ENCODE measurements at places on chromosomes 2 and 18. TPM values are rescaled to one million over a fixed set of nuclear protein-coding genes. Genes with fewer than 3 reads are reported as not detected.

- DNase-seq = no peak
These were observed 33.2 kb upstream of the SP3 start for GRCh38 chr2:173998386-173998785.

DNA sequence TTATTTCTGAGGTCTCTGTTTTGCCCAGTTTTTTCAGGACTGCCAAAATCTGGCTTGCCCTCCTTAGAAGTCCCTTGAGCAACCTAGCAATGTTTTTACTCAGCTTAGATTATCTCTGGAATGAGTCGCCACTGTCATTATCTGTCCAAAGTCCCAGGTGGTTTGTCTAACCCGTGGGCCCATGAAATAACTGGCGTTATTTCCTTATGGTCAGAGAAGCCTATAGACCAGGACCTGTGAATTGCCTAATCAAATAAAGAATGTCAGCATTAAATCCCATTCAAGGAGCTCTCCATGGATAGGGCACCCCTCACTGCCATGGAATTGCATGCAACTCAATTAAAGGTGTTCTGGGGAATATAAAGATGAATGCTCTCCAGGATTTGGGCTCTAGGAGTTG lies 373.9 kb downstream of the SETBP1 start:
- no peak for DNase-seq

- DNase-seq = no peak
These were observed 352.0 kb downstream of the ARHGAP15 start for GRCh38 chr2:143481237-143481623.

- peak; percentile 15 for DNase-seq
These were observed 125.5 kb upstream of the SIX2 start for GRCh38 chr2:45134726-45135125.

- no peak for DNase-seq
These were observed 274.9 kb upstream of the LRRTM4 start for GRCh38 chr2:77797088-77797487.

- DNase-seq = no peak
These were observed 149.7 kb downstream of the GULP1 start for GRCh38 chr2:188441288-188441947.

DNA sequence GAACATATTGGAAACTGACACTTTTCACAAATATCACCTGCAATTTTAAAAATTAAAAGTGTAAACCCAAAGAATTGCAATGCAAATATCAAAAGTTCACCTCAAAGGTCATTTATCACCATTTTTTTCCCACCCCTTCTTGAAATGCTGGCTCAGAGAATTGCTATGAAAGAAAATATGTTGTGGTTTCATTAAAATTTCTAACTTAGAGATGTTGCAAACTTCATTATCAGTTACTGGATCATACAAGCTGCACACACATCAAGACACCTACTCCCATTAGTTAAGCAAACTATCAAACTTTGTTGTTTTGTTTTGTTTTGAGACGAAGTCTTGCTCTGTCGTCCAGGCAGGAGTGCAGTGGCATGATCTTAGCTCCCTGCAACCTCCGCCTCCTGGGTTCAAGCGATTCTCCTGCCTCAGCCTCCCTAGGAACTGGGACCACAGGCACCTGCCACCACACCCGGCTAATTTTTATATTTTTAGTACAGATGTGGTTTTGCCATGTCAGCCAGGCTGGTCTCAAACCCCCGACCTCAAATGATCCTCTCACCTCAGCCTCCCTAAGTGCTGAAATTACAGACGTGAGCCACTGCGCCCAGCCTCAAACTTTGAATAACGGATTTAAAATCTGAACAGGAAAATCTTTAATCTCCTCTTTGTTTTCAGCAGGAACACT lies 37.0 kb downstream of the STK39 start:
- no peak for DNase-seq

DNA sequence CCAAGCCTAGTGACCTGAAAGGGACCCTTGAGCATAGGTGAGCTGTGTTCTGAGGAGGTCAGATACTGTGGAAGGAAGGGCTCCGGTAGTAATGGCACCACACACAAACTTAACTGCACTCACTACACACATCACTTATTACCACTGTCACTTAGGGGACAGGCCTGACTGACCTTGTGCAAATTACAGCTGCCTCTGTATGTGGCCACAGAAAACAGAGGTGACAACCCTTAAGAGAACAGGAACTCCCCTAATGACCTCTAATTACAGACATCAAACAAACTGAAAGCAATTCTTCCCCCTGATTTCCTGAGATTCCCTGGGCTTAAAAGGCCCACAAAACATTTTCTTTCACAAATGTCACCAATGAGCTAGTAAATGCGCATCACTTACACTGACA lies 360.6 kb downstream of the RND3 start:
- DNase-seq = no peak

DNA sequence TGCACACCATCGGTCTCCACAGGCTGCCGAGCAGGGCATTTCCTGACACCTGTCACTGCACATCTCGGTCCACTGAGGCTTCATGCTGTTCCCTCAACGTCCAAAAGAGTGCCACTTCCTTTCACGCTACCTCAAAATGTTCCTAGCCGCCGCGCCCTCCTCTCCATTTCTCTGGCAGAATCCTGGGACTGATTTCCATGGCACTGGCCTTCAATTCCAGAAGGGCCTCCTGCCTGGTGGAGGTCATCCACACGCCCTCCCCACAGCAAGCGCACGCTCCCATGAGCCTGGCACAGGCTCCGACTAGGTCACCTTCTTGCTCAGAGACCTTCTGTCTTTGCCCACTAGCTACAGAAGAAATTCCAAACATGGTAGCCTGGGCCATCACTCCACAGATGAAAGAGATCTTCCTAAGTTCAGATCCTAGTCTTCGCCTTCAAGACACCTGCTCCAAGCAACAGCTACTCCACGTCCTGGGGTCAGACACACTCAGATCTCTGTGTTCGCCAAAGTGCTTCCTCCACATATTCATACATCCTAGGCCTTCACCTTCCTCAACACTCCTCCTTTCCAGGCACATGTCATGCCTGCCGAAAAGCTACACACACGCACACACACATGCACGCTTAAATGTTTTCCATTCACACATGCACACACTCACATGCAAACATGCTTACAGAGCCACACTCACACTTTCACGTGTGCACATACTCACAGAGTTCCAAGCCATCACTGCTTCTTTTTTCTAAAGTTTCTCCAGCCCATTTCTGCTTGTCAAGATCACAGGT lies 94.0 kb downstream of the PXDN start:
- DNase-seq = no peak

- DNase-seq = no peak
These were observed 99.4 kb upstream of the PPP1CB start for GRCh38 chr2:28652217-28652616.

DNA sequence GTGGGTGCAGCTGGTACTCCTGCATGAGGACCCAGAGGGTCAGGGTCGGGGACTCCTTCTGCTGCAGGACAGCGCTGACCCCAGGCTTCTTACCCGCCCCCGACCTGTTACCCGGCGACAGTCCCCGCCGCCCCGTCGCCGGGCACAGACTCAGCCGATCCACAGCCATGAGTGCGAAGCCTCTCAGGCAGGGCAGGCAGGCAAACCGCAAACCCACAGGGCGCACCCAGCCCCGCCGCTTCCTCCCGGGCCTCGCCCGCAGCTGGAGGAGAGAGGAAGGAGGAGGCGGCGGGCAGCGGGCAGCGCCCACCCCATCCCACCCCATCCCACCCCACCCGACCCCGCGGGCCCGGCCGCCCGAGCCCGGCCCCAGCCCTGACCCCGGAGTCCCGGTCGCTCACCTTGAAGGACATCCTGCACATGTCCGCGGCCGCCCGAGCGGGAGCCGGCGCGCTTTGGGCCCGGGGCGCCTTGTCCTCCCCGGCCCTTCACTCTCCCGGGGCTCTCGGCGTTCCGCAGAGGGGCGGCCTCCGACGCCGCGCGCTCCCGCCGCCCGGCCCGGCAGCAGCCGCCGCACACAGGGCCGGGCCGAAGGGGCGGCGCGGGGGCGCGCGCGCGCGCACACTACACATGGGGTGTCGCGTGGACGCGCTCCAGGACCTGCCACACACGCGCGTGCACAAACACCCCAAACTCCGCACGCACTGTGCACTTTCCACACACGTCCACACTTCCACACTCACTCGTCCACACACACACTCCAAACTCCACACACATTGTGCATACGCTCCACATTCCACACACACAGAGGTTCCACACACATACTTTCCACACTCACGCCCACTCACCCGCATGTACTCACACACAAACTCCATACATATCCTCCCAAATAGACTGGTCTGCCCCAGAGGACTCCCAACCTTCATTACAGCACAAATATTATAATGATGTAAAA lies at the start of gene ANKRD29:
Gene ANKRD29 (minus strand): TSS at position 603 of the 955 bp plus-strand sequence. CDS start 181 bp downstream, at position 422.
- DNase-seq = peak; percentile 78

GRCh38 chr2:213119061-213119809 lies 32.2 kb downstream of the IKZF2 start:
- DNase-seq = peak; percentile 12

- peak; percentile 59 for DNase-seq
These were observed 501 bp downstream of the LPIN1 start for GRCh38 chr2:11746807-11747459.

DNA sequence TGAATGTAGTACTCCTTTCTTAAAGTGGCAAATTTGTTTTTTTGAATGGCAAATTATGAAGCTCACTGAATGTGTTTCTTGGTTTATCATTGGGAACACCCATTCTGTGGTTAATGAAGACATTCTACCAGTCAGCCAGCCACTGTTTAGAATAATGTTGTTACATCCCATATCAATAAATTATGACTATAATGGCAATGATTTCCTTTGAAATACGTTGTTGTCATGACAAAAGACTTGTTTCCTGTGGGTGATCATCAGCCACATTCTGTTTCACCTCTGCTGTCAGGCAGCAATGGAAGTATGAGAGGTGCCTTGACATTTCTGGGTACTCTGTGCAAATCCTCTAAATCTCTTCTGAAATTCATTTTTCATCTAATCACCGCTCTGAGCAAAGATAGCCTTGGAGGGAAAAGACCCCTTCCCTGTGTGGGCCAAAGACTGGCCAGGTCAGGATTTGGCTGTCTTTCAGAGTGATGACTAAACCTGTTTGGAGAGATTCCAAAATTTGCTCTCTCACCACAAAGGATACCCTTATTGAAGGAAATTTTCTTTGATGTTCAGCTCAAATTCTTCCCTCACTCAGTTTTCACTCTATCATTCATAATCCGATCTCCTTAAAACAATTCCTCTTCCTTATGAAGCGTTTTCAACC lies 869.2 kb downstream of the BCL11A start:
- DNase-seq = no peak

- peak; percentile 15 for DNase-seq
These were observed 918 bp upstream of the NETO1 start for GRCh38 chr18:72868585-72869225.

GRCh38 chr2:13056259-13056843 lies 339.6 kb downstream of the TRIB2 start:
- no peak for DNase-seq

DNA sequence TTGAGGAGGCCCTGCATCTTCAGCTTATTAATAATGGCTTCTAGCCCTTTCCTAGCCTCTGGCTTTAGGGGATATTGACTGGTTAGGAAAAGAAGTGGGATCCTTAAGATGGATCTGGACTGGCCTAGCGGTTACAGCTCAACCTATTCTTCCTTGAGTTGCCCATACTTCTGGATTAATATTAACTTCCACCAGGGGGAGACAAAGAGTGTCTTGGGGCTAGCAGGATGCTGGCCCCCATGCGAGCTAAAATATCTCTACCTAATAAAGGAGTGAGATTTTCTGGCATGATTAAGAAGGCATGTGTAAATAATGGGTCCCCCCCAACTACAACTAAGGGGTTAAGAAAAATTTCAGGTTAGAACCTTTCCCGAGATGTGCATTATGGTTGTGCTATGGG lies 23.2 kb upstream of the PLA2R1 start:
- DNase-seq = no peak

DNA sequence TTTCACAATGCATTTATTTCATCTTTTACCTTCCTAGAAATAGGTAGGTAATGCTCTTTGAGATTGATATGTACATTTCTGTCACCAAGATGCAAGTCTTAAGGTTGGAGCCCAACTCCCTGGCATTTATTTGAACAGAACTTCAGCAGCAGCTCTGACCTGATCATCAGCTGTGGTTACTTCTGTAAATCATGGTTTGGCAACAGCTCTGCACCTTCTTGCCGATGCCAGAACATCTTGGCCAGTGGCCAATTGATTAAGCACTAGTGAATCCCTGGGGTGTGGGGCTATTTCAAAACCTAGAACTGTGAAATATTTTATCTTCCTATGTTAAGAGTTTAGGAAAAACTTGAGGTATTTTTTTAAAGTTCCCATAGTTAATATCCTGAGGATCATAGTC lies 124.8 kb upstream of the NYAP2 start:
- DNase-seq = peak; percentile 64

The RAB17 gene
- total RNA-seq = not detected

The IL1RL1 gene
- total RNA-seq = not detected

The EN1 gene
- 7.2 TPM for total RNA-seq

The DIPK1C gene
- total RNA-seq = not detected

The PID1 gene
- 55.1 TPM for total RNA-seq

The IL37 gene
- 3.1 TPM for total RNA-seq

The NIF3L1 gene
- 50.0 TPM for total RNA-seq

The ASIC4 gene
- total RNA-seq = not detected

The TNFAIP6 gene
- 0.84 TPM for total RNA-seq

The IKZF2 gene
- total RNA-seq = 5.2 TPM
